Stimulated activated CD4-positive, alpha-beta T cell treated with anti-CD3 and anti-CD28 coated beads, Interleukin-15, amount 100 ng/mL, for 1 hour (primary cell): ENCODE measurements at places on chromosomes 6 and 20.

DNA sequence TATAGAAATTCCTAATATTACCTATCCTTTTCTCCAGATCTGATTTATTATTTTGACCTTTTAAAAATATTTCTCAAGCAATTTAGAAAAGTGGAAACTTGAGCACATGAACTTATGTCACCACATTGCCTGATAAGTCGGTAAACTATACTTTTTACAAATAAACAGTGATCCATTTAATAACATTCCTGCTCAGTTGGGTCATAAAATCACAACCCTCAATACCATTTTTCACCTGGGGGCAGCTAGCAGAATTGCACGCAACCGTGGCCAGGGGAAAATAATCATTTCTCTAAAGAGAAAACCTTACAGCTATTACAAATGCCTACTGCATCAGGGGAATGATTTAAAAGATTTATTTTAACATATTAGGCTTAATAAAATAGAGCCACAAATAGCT, 614.5 kb downstream of the PHF3 start:
- no peak for DNase-seq

DNA sequence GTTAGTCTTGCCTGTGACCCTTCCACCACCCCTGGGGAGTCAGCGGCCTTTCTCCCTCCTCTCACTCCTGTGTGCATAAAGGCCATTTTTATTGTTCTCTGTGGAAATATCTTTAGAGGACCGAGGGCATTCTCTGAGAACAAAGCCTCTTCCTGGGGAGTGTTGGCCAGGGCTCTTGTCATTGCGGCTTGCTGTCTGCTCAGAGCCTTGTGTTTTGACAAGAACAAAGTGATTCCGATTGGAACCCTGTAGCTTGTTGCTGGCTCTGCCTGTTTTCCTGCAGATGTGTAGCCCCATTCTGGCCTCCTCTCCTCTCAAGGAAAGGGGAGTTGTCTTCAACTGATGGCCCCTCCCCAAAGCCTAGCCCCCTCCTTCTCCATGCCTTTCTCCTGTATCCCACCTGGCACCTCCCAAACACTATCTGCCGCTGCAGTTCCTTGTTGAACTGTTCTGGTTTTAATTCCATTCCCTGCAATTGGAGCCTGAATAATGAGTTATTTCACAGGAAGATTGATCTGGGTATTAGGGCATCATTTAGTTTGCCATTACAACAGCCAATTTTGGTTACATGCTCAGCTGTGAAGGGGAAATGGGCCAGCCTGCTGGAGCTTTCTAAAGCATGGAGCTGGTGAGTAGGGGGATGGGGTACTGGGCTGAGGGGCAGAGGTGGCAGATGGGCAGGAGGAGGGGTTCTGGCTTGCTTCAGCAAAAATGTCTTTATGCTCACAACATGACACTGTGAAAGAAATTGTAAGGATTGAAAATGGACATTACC, 252.5 kb downstream of the LRFN2 start:
- no peak for DNase-seq

DNA sequence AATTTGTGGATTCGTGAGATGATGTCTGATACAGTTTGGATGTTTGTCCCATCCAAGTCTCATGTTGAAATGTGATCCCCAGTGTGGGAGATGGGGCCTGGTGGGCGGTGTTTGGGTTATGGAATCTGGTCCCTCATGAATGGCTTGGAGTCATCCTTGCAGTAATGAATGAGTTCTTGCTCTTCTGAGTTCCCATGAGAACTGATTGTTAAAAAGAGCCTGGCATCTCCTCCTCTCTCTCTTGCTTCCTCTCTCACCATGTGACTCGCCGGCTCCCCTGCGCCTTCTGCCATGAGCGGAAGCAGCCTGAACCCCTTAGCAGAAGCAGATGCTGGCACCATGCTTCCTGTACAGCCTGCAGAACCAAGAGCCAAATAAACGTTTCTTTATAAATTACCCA, 30.5 kb upstream of the RPP40 start:
- no peak for DNase-seq

- no peak for DNase-seq
Observed at GRCh38 chr6:91352878-91353277, 766.0 kb upstream of the MAP3K7 start.

DNA sequence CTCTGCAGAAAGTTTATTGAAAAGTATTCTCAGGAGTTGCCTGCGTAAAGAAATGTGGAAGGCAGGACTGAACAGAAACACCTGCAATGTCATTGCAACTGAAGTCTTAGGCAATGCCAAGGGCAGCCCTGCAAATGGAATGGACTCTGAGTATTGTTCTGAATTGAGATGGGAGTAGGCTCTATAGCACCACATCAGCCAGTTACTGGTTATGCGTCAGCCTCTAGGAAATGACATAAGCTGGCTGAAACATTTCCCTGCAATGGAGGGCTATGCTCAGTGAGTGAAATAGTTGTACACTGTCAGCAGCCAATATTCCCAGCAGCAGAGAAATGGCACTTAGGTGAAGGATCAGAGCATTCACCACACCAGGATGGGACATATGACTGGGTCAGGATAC, 13.8 kb upstream of the GJE1 start:
- DNase-seq, result no peak

GRCh38 chr6:48619771-48620170, 508.8 kb upstream of the PTCHD4 start:
- no peak for DNase-seq

- no peak for DNase-seq
Observed at GRCh38 chr20:47506850-47507249, 5.2 kb downstream of the NCOA3 start.

- DNase-seq, result no peak
Observed at GRCh38 chr6:79241228-79241627, 6.7 kb upstream of the HMGN3 start.

GRCh38 chr20:53805895-53806384, 212.3 kb upstream of the ZNF217 start:
- DNase-seq, result no peak

DNA sequence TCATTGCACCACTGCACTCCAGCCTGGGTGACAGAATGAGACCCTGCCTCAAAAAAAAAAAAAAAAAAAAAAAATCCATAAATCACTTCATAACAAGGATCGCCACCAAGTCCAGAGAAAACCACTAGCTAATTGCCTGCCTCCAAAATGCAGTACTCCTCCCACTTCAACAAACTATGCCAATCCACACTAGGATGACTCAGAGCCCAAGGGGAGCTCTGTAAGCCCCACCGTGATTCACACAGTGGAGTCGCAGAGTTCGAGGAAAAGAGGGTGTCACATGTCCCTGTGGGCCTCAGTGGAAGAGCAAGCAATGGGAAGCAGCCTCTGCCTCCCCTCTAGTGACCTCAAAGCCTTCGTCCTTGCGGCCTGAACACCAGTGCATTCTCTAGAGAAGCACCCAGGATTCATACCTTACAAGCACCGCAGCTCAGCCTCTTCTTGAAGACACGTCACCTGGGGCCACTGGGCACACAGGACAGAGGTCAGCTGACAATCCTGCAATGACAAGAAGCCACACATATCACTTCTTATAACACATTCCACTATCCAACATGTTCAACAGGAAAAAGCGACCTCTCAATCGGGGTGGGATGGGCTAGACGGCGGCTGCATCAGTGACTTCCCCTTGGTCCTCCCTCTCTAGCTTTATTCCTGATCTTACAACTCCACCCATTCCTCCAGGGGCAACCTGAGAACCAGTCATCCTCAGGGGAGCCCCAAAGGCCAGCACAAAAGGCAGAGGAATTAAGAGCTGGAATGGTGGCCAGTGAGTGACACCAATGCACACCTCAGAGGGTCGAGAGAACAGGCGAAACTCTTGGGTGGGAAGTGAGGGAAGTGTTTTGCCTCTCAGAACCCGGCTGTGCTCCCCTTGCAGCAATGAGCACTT, 8.9 kb downstream of the SNHG17 start:
- no peak for DNase-seq

- DNase-seq, result no peak
Observed at GRCh38 chr6:148231572-148231971, 111.1 kb upstream of the SASH1 start.

DNA sequence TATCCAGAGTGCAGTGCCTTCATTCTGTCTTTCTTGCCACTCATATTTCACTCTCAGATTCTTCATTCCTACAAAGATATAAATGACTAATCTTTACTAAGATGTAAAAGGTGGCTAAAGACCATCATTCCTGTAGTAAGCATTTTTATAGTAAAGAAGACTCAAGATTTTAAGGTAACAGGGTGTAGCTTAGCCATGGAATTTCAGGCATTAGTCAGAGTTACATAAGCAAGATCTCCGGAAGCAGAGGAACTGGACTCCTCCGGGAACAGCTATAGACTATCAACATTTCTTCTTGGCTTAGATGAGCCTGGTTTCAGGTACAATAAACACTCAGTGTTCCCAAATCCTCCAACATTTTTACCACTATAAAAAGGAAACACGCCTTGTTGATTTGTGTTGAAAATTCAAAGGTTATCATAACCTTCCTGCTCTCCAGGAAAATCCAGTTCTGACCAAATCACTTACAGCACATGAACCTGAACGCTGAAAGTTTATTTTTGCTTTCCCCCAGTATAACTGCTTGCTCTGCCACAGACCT, 23.7 kb downstream of the SERPINB1 start:
- no peak for DNase-seq

- DNase-seq, result no peak
Observed at GRCh38 chr6:160069050-160069454, 52.6 kb upstream of the SLC22A1 start.

- no peak for DNase-seq
Observed at GRCh38 chr20:21450572-21450971, 53.2 kb upstream of the NKX2-4 start.

- no peak for DNase-seq
Observed at GRCh38 chr20:33093074-33093473, 13.6 kb downstream of the BPIFB4 start.

DNA sequence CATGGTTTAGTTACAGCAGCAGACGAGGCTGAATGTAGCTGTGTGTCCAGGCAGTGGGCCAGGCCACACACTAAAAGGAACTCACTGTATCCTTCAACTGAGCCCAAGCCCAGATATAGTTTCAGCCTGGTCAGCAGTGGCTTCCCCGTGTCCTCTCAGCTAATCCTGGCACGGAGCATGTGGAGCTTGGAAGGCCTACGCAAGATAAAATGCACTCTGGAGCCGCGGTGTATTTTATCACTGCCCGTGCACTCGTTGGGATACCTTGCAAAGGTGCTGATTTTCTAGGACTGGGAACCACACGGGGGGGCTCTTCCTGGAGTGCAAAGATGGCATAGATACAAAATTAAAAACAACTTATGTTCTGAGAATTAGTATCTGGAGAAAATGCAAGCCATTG, 48.4 kb upstream of the IYD start:
- DNase-seq, result no peak

DNA sequence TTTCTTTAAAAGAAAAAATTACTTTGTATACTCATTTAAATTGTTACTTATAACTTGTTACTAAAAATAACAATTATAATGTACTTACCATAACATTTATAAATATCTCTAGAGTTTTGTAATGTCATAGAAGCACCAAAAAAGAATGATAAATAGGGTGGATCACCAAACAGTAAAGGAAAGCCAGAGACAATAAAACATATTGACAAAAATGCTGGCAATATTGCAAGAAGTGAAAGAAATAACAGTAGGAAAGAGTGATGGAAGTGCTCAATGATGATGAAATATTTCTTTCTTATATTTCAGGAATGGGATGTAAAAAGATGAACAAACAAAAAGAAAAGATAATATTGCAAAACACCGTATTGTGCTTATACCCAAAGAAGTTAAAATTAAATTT, 301.7 kb downstream of the CENPW start:
- DNase-seq, result no peak

GRCh38 chr6:81666481-81666880, 86.0 kb downstream of the TENT5A start:
- DNase-seq, result no peak

DNA sequence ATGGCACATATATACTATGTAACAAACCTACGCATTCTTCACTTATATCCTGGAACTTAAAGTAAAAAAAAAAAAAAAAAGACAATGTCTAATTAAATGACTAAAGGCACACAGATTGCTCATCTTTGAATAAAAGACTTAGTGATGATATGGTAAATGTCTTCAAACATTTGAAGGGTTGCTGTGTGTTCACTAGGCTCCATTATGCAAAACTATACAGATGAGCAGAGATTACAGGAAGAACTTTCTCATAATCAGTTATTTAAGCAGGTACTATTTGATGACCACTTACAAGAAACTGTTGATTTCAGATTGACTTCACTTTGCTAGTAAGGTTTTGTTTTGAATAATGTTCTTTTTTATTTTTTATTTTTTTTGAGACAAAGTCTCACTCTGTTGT, 34.4 kb downstream of the DNAH8 start:
- no peak for DNase-seq

- no peak for DNase-seq
Observed at GRCh38 chr20:32019156-32019510, 8.9 kb downstream of the CCM2L start.

- no peak for DNase-seq
Observed at GRCh38 chr20:4830696-4831095, 109.0 kb downstream of the PRND start.

DNA sequence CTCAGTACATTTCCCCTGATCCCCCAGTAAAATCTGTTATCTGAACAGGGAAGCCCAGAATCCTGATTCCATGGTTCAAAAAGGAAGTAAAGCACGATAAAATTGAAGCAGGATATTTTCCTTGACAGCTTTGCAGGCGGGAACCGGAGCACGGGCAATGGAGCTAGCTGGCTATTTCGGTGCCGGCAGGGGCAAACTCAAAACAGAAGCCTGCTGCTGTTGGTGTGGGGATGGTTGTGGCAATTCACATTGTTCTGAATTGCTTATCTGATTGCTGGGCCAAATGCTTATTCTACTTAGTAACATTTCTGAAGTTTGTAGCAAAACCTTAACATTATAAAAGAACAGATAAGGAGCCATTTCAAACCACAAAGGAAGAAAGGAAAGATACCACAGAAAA, 172.4 kb downstream of the MMS22L start:
- no peak for DNase-seq

- DNase-seq, result no peak
Observed at GRCh38 chr20:16313917-16314316, 259.3 kb downstream of the KIF16B start.

GRCh38 chr6:11364971-11365397, 132.5 kb upstream of the NEDD9 start:
- no peak for DNase-seq

- DNase-seq, result no peak
Observed at GRCh38 chr20:48909910-48910309, 11.6 kb upstream of the ARFGEF2 start.

GRCh38 chr6:110652520-110652919, 162.7 kb downstream of the CDK19 start:
- no peak for DNase-seq

DNA sequence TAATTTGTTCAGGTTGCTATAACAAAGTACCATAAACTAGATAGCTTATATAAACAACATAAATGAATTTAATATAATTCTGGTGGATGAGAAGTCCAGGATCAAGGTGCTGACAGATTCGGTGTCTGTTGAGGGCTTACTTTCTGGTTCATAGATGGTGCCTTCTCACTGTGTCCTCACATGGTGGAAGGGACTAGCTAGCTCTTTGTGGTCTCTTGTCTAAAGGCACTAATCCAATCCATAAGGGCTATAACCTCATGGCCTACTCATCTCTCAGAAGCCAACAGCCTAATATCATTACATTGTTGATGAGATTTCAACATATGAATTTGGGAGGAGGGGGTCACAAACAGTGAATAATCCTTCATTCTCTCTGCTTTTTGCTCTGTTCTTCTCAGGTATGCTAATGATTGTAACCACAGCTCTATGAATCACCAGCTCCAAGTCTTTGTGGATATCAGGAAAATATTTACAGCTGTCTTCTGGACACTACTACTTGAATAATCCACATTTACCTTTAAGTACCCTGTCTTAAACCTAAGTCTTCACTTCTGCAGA, 122.3 kb downstream of the NKAIN2 start:
- no peak for DNase-seq

- DNase-seq, result no peak
Observed at GRCh38 chr20:8322662-8323217, 190.7 kb downstream of the PLCB1 start.
